ENCODE measurements at places on chromosomes 12 and 14. TPM values are rescaled to one million over a fixed set of nuclear protein-coding genes. Genes with fewer than 3 reads are reported as not detected.

Gene DHRS2
- 0.25 TPM for total RNA-seq

Gene USP44
- 0.49 TPM for total RNA-seq

Gene CLEC2D
- total RNA-seq, result 13.5 TPM

Gene OVCH1
- 0.25 TPM for total RNA-seq

Gene OR4K17
- not detected for total RNA-seq

Gene TGFB3
- 19.2 TPM for total RNA-seq

Gene EIF2S1
- 30.4 TPM for total RNA-seq

Gene MMP19
- 21.6 TPM for total RNA-seq

Gene OR4K15
- total RNA-seq, result not detected

Gene GPR65
- 1.2 TPM for total RNA-seq

Gene TMEM106C
- total RNA-seq, result 25.3 TPM

Gene ACVRL1
- 115 TPM for total RNA-seq

Gene TSPAN11
- 2.5 TPM for total RNA-seq

- no peaks in the 10 kb centered on the region for H3K36me3 ChIP-seq
- no peaks in the 10 kb centered on the region for H3K27me3 ChIP-seq
Measured at GRCh38 chr12:59322473-59322872, 273.4 kb upstream of the SLC16A7 start.

- H3K36me3 ChIP-seq, result no peaks in the 10 kb centered on the region
- H3K27me3 ChIP-seq, result no peaks in the 10 kb centered on the region
- H3K4me1 ChIP-seq, result peaks cover 43% of the 10 kb centered on the region
- DNase-seq, result peak; percentile 88
- peak within 1 kb of the TSS; percentile 89 for H3K4me3 ChIP-seq
Measured at GRCh38 chr14:31025367-31026076, at the start of gene AP4S1. TSS of gene AP4S1 (plus strand) at chr14:31025649. CDS start at chr14:31066197, 40,548 bp downstream.

DNA sequence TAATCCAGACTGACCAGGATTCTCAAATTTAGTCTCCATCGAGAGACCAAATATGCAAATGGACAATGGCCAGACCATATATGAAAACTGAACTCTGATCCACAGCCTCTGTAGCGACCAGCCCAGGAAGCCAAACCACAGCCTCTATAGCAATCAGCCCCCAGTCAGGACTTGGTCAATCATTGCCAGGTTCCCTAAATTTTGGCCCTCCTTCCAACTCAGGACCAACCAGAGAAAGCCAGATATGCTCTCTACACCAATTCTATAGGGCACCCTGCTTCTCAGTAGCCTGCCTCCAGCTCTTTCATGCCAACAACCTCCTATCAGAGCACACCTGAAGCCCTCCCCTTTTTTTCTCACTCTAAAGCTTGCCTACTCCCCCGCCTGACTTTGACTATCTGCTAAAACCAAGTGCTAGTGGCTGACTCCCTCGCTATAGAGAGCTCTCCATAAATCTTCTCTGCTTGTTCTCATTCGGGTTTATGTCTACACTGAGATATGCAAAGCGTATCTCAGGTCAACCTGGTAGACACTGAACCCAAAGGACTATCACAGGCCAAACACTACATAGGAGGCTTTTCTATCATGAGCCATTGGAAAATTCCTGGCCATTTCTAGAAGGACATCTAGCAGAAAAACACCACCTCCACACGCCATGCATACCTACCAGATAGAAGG lies 110.5 kb upstream of the FUT8 start:
- DNase-seq, result no peak
- no peaks in the 10 kb centered on the region for H3K36me3 ChIP-seq
- H3K27ac ChIP-seq, result no peak overlapping the region
- H3K27me3 ChIP-seq, result no peaks in the 10 kb centered on the region

DNA sequence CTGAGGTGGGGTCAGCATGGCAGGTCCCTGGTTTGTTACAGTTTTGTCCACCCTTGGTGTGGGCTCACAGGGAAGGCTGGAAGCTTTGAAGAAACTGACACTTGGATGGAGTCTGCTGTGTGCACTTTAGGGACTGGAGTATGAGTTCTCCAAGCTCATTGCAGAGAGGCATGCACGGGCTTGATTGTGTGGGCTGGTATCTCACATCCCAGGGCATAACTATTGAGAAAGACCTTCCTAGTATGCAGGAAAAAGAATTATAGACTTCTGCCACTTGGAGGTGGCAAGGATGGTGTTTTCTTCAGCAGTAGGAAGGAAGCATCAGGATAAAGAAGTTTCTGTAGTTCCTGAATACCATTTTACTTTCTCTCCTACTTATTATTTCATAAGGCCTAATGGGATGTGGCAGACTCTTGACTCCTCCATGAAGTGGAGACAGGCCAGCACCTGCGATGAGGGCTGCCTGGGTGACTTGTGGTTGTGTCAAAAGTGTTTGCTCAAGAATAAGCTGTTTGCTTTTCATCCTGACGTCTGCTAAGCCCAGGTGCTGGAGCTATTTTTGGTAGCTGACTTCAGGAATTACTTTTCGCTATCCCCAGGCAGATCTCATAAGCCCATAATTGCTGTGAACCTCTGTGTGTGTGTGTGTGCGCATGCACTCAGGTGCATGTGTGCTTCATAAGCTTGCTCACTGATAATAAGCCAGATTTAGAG lies 125.8 kb downstream of the KTN1 start:
- no peak for DNase-seq
- no peaks in the 10 kb centered on the region for H3K36me3 ChIP-seq
- H3K27ac ChIP-seq, result no peak overlapping the region

GRCh38 chr12:65895759-65896656 lies 71.7 kb downstream of the HMGA2 start:
- no peak for DNase-seq
- no peaks in the 10 kb centered on the region for H3K36me3 ChIP-seq
- peaks cover 19% of the 10 kb centered on the region for H3K4me1 ChIP-seq
- H3K4me3 ChIP-seq, result no peak overlapping the region
- H3K27me3 ChIP-seq, result no peaks in the 10 kb centered on the region
- H3K27ac ChIP-seq, result no peak overlapping the region

- H3K4me1 ChIP-seq, result peaks cover 9% of the 10 kb centered on the region
- no peak for DNase-seq
- no peaks in the 10 kb centered on the region for H3K36me3 ChIP-seq
- no peaks in the 10 kb centered on the region for H3K27me3 ChIP-seq
Measured at GRCh38 chr12:122937622-122938091, 28.6 kb downstream of the ABCB9 start.

- H3K27ac ChIP-seq, result no peak overlapping the region
- DNase-seq, result no peak
- H3K4me3 ChIP-seq, result no peak overlapping the region
- H3K27me3 ChIP-seq, result no peaks in the 10 kb centered on the region
- H3K36me3 ChIP-seq, result no peaks in the 10 kb centered on the region
Measured at GRCh38 chr12:3446653-3447270, 44.2 kb upstream of the PRMT8 start.

GRCh38 chr12:95784286-95784685 lies 6.3 kb downstream of the NTN4 start:
- H3K4me1 ChIP-seq, result peaks cover 37% of the 10 kb centered on the region
- H3K27ac ChIP-seq, result no peak overlapping the region
- H3K27me3 ChIP-seq, result no peaks in the 10 kb centered on the region
- H3K36me3 ChIP-seq, result no peaks in the 10 kb centered on the region
- H3K4me3 ChIP-seq, result no peak overlapping the region

- peaks cover 3% of the 10 kb centered on the region for H3K4me1 ChIP-seq
- H3K4me3 ChIP-seq, result no peak overlapping the region
- no peak for DNase-seq
- no peak overlapping the region for H3K27ac ChIP-seq
Measured at GRCh38 chr14:103619057-103619456, 10.0 kb upstream of the KLC1 start.

DNA sequence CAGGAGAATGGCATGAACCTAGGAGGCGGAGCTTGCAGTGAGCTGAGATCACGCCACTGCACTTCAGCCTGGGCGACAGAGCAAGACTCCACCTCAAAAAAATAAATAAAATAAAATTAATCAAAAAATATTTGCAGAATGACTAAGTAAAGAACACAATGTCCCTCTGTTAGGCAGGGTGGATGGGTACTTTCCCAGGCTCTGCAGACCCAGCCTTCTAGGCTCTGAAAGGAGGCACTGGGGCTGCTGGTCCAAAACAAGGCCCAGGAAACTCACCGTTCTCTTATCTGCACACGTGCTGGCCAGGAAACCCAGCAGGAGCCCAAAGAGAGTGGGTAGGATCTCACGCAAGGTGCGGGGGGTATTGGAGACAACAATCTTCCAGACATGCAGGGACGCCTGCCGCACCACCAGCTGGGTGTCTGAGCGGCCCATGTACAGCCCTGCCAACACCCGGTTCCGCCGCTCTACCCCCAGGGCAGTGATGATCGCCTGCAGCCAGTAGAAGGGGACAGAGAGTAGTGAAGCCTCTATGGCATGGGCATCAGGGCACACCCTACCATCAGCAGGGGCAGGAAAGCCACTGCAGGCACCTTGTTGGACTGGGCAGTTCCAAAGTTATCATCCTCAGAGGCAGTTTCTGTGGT lies 25.8 kb upstream of the RAB35 start:
- peaks cover 9% of the 10 kb centered on the region for H3K36me3 ChIP-seq
- no peak for DNase-seq
- no peaks in the 10 kb centered on the region for H3K27me3 ChIP-seq

GRCh38 chr12:14567351-14568162 lies at the start of gene PLBD1:
TSS of gene PLBD1 (minus strand) at chr12:14567883. CDS start at chr12:14567696, 187 bp downstream.
- H3K27me3 ChIP-seq, result no peaks in the 10 kb centered on the region

GRCh38 chr12:46515829-46516228 lies 143.3 kb upstream of the SLC38A2 start:
- H3K4me3 ChIP-seq, result no peak overlapping the region
- H3K36me3 ChIP-seq, result no peaks in the 10 kb centered on the region
- DNase-seq, result no peak
- no peak overlapping the region for H3K27ac ChIP-seq

GRCh38 chr14:31827325-31827724 lies 249.8 kb upstream of the ARHGAP5 start:
- peaks cover 10% of the 10 kb centered on the region for H3K4me1 ChIP-seq
- no peak overlapping the region for H3K4me3 ChIP-seq
- H3K27me3 ChIP-seq, result no peaks in the 10 kb centered on the region
- no peak for DNase-seq

- no peak within 1 kb of the TSS for H3K27ac ChIP-seq
- H3K4me1 ChIP-seq, result peaks cover 20% of the 10 kb centered on the region
- no peaks in the 10 kb centered on the region for H3K27me3 ChIP-seq
- no peaks in the 10 kb centered on the region for H3K36me3 ChIP-seq
- H3K4me3 ChIP-seq, result peak within 1 kb of the TSS; percentile 78
Measured at GRCh38 chr14:90815822-90816662, at the start of gene TTC7B. TSS of gene TTC7B (minus strand) at chr14:90816430. CDS start at chr14:90816295, 135 bp downstream.

GRCh38 chr12:95803817-95804216 lies 13.3 kb upstream of the NTN4 start:
- no peak overlapping the region for H3K4me3 ChIP-seq
- H3K27ac ChIP-seq, result no peak overlapping the region
- DNase-seq, result no peak

- no peak overlapping the region for H3K4me3 ChIP-seq
- H3K36me3 ChIP-seq, result no peaks in the 10 kb centered on the region
- no peak overlapping the region for H3K27ac ChIP-seq
- no peak for DNase-seq
- peaks cover 5% of the 10 kb centered on the region for H3K4me1 ChIP-seq
- H3K27me3 ChIP-seq, result no peaks in the 10 kb centered on the region
Measured at GRCh38 chr12:5171701-5172100, 128.0 kb downstream of the KCNA5 start.

GRCh38 chr12:7486512-7486911 lies 17.1 kb downstream of the CD163 start:
- H3K4me3 ChIP-seq, result no peak overlapping the region
- DNase-seq, result no peak
- no peaks in the 10 kb centered on the region for H3K36me3 ChIP-seq

DNA sequence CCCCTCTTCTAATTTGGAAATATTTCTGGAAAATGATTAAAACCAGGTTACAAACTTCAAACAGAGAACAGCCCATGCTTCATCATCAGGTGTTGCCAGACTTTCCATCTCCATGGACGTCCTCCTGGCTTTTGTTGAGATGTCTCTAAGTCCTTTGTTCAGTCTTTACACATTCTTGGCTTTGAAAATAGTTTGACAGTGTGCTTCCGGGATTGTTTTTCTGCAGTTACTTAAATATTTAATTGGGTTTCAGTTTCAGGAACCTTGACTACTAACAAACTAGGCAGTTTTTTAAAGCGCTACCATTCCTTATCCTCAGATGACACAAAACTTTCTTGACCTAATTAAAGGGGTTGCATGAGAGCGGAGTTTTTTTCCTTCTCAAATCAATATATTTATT lies 47.8 kb downstream of the GOLGA5 start:
- no peak overlapping the region for H3K27ac ChIP-seq
- no peak for DNase-seq
- no peaks in the 10 kb centered on the region for H3K27me3 ChIP-seq
- no peaks in the 10 kb centered on the region for H3K36me3 ChIP-seq
- H3K4me3 ChIP-seq, result no peak overlapping the region
- no peaks in the 10 kb centered on the region for H3K4me1 ChIP-seq

- no peak for DNase-seq
- no peaks in the 10 kb centered on the region for H3K36me3 ChIP-seq
- no peak overlapping the region for H3K27ac ChIP-seq
- peaks cover 19% of the 10 kb centered on the region for H3K4me1 ChIP-seq
- no peak overlapping the region for H3K4me3 ChIP-seq
Measured at GRCh38 chr14:102829016-102829548, 51.8 kb downstream of the TRAF3 start.

GRCh38 chr12:124392271-124392666 lies 97.4 kb downstream of the RFLNA start:
- no peaks in the 10 kb centered on the region for H3K36me3 ChIP-seq
- no peak overlapping the region for H3K4me3 ChIP-seq
- no peak for DNase-seq
- H3K27ac ChIP-seq, result peak overlapping the region; percentile 89
- no peaks in the 10 kb centered on the region for H3K27me3 ChIP-seq
- H3K4me1 ChIP-seq, result peaks cover 100% of the 10 kb centered on the region

- no peaks in the 10 kb centered on the region for H3K36me3 ChIP-seq
- no peak for DNase-seq
- no peak overlapping the region for H3K4me3 ChIP-seq
- H3K27ac ChIP-seq, result no peak overlapping the region
- no peaks in the 10 kb centered on the region for H3K27me3 ChIP-seq
- no peaks in the 10 kb centered on the region for H3K4me1 ChIP-seq
Measured at GRCh38 chr14:45906257-45906656, 653.3 kb upstream of the MIS18BP1 start.

- no peak for DNase-seq
- no peak overlapping the region for H3K27ac ChIP-seq
- H3K4me1 ChIP-seq, result peaks cover 13% of the 10 kb centered on the region
- H3K4me3 ChIP-seq, result no peak overlapping the region
Measured at GRCh38 chr14:31051511-31051910, 25.3 kb upstream of the STRN3 start.

DNA sequence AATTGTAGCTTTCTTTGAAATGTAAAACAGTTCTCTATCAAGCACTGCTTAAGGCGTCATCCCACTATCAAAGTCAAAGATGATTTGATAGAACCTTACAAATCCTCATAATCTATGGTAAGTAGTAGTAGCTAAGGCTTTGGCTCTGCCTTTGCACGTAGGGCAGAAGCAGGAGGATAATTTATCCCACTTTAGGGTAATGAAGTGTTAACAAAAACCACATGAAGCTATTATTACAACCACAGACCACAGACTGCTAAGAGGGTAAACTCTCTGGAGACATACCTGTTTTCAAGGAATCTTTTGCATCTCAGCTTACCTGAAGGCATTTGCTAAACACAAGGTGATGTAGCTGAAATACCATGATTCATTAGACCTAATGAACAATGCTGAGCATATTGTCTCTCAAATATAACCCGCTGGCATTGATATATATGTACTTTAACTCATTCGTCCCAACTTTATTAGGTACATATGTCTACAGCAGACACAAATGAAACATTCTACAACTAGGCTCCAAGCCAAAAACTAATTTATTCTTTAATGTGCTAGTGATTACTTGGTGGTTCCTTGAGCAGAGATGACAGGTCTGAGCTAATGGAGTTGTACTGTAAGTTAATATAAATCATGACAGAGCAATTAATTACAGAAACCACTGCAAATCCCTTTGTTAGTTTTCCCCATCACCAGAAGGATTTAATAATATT lies 368.8 kb downstream of the ETNK1 start:
- no peak for DNase-seq
- no peak overlapping the region for H3K27ac ChIP-seq
- no peaks in the 10 kb centered on the region for H3K4me1 ChIP-seq
- H3K36me3 ChIP-seq, result no peaks in the 10 kb centered on the region
- H3K4me3 ChIP-seq, result no peak overlapping the region

Data from vagina (tissue), 2 donors.